Stimulated activated CD8-positive, alpha-beta memory T cell treated with anti-CD3 and anti-CD28 coated beads, Interleukin-7, amount 100 ng/mL, for 1 hour (primary cell): ENCODE measurements at places on chromosomes 2 and 18.

GRCh38 chr18:41391616-41392595, 563.1 kb upstream of the PIK3C3 start:
- DNase-seq, result no peak

DNA sequence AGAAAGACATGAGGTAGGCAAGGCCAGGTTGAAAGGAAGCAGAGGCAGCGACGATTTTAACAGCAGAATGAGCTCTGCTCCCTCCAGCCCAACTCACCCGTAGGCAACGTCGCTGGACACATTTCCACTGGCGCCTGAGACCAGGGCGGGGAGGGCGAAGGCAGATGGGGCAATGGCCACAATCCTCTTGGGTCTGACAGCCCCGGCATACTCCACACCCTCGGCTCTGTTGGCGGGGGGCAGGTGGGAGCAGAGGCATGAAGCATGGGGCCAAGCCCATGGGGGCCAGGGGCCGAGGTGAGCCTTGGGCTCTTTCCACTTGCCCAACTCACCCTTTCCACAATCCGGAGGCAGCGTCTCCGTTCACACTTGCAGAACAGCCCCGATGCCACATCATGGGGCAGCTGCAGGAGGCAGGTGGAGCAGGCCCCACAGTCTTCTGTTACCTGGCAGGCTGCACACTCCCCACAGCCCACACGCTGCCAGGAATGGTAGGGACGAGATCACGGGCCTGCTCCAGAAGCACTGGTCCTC, 5.8 kb downstream of the MBD1 start:
- no peak for DNase-seq

DNA sequence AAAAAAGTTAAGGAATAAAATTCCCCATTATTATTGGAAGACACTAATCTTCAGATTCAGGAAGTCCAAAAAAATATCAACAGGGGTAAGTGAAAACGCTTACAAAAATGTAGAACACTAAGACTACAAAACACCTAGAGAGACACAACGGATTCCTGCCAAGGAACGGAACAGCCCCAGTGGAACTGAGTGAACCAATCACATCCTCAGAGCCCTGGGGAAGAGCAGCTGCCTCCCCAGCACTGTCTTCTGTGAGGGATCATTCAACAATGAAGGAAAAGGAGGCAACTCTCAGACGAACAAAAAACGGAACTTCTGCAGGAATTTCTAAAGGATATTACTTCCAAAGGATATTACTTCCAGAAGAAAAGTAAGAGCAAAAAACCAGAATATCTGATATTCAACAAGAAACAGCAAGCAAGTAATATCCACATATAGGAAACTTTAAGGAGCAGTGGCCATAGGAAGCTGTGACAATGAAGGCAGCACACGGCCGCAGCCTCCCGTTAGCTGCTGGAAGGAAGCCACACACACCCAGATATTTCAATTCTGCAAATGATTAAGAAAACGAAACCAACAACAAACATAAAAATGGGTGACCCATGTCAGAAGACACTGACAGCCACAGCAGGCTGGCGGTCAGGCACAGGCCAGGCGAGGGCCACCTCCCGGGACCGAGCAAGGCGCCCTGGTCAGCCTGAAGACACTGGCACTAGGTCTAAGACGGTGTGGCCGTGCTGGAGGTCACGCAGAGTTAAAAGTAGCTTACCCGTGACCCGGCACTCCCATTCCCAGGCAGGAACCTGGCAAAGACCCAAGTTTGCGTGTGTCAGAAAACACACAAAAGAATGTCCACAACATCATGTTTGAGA, 81.8 kb downstream of the HDAC4 start:
- no peak for DNase-seq

DNA sequence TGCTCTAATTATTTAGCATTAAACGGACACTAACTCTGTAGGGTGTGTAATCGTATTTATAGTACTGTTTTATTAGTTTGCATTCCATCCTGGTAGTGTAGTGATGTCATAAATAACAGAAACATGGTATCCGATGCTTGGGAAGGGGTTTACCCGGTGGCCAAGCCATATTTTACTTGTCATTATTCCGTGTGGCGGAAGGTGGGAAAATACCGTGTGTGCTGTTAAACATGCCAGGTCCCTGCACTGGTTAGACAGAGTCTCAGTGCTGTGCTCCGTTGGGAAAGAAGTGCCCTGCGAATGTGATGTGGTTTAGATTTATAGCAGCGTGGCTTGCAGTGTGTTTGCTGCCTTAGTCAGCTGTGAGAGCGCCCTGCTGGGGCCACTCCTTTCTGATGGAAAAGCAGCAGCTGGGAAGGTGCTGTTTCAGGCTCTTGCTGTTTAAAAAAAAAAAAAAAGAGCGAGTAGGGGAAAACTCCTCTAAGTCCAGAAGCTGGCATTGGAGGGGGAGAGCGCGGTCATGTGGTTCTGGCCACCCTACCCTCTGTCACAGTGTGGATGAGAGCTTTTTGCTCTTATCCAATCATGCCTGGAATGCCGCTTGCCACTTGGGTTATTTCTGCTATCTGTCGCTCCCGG, 211.0 kb downstream of the NEDD4L start:
- DNase-seq, result no peak

GRCh38 chr2:113872201-113872600, 17.7 kb upstream of the ACTR3 start:
- DNase-seq, result no peak

DNA sequence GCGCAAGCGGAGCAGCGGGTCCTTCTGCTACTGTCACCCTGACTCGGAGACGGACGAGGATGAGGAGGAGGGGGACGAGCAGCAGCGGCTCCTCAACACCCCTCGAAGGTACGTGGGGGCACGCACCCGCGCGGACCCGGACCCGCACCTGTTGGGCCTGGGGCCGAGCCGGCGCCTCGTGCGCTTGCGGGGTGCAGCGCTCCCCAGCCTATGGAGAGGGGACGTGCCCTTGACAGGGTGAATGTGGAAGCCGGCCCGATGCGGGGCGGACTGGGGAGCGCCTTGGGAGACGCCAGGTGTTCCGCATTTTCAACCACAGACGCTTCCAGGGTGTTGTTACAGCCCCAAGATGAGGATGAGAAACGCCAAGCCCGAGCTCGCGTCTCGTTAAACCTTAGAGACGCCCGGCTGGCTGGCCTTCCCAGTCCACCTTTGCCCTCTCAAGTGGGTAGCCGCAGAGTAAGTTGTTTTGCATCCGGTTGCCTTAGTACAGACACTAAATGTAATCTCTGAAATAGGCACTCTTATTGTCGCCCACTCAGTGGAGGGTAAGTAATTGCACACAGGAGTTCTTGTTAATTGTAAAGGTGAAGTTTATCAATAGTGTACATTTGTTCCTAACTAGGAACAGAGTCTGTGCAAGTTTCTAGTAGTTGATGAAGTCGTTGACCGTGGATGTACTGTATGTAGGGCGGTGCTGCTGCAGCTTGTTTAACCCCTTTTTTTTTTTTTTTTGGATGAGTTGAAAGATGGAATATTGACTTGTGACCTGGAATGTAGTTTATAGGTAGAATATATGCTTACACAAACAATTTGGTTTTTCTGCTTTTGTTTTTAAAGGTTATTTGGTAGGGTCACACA, 815 bp downstream of the GMCL1 start:
- DNase-seq, result peak; percentile 5

- no peak for DNase-seq
These were observed 67.9 kb downstream of the TGOLN2 start for GRCh38 chr2:85259879-85260278.

DNA sequence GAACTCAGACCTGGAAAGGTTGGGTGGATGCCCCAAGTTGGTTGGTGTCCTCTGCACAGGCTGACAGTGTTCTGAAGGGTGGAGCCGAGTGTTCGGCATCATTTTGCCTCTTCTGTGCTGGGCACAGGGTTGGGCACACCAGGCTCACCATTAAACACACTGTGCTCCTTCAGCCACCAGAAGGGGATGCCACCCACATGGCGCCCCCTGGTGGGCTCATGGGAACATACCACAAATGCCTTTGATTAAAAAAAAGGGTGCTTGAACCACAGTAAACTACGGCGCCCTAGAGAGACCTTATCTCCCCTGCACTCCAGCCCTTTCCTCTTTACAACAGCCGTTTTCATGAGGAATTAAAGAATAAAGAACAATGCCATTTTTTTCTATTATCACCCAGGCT, 89.4 kb downstream of the CELF4 start:
- no peak for DNase-seq
